ENCODE measurements at places on chromosomes 6 and 20.

DNA sequence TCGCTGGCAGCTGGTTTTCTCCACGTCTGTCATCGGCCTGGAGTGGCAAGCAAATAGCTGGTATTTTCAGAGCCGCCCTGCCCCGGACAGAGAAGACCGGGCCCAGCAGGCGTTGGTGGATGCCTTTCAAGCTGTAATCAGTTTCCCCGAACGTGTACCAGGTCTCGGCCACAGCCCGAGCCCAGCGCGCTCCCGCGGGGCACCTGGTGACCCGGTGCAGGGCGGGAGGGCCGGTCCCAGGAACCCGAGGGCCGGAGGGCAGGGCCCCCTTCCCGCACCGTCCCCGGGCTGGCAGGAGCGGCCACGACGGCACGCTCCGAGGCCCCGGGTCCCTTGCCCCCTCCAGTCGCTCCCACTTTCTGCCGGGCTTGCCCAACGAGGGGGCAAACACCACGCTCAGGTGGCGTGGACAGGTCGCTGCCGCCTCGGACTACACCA lies 348 bp upstream of the PYGB start:
- DNase-seq, result peak; percentile 5

GRCh38 chr20:50338479-50339391 lies 148.1 kb downstream of the CEBPB start:
- peak; percentile 37 for DNase-seq

DNA sequence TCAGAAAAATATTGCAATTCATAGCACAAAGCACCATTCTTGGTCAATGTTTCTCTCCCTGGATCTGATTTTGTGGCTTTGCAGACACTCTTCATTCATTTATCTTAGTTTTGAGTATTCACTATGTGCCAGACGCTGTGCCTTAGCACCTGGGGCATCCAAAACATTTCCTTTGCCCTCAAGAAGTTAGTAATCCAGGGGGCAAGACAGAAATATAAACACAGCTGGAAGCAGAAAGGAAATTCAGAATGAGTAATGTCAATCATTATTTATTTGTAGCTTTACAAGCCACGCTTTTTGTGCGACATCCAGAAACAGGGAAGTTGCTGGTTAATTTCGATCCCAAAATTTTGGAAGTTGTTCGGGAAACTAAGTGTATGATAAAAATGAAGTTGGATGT lies 71.4 kb downstream of the DNAH8 start:
- no peak for DNase-seq

- DNase-seq, result no peak
These were observed 135.4 kb downstream of the ZMYND8 start for GRCh38 chr20:47221036-47221625.

DNA sequence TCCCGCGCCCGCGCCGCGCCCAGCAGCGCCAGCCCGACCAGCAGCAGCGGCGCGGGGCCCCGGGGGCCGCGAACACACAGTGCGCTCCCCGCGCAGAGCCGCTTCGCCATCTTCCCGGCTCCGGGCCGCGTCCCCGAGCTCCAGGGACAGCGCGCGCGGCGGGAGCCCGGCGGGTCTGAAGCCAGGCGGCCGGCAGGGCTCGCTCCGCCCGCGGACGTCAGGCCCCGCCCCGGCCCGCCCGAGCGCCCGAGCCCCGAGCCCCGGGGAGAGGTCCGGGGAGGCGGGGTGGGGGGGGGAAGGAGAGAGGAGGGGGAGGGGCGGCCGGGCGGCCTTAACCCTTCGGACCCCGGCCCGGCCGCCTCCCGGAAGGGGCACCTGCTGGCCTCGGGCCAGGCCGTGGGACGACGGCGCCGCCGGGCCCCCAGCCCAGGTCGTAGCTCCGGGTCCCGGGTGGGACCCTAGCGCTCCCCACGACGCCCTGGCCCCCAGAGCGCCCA lies at the start of gene LAMA5:
Gene LAMA5, minus strand, starts transcription at position 177 of the 497 bp plus-strand sequence. Its CDS starts 67 bp downstream, at position 110.
- peak; percentile 44 for DNase-seq

GRCh38 chr6:148677594-148678476 lies 69.0 kb upstream of the UST start:
- peak; percentile 70 for DNase-seq

DNA sequence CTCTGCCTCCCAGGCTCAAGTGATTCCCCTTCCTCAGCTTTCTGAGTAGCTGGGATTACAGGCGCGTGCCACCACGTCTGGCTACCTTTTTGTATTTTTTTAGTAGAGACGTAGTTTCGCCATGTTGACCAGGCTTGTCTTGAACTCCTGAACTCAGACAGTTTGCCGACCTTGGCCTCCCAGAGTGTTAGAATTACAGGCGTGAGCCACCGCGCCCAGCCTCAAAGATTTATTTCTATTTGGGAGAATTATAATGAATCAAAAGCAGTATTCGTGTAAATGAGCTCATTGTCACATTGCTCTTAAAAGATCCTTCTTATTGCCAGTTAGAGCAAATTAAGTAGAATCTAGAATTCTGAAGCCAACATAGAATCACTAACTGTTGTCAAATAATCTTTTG lies 9.4 kb upstream of the ZNF343 start:
- DNase-seq, result no peak

GRCh38 chr6:56961151-56961550 lies 6.2 kb downstream of the BEND6 start:
- no peak for DNase-seq

- peak; percentile 34 for DNase-seq
These were observed 20.7 kb upstream of the ASIP start for GRCh38 chr20:34220561-34220960.

GRCh38 chr20:49323622-49324238 lies 45.9 kb upstream of the ZNFX1 start:
- peak; percentile 79 for DNase-seq

- peak; percentile 99 for DNase-seq
These were observed 28.8 kb upstream of the CCND3 start for GRCh38 chr6:41970436-41970846.

DNA sequence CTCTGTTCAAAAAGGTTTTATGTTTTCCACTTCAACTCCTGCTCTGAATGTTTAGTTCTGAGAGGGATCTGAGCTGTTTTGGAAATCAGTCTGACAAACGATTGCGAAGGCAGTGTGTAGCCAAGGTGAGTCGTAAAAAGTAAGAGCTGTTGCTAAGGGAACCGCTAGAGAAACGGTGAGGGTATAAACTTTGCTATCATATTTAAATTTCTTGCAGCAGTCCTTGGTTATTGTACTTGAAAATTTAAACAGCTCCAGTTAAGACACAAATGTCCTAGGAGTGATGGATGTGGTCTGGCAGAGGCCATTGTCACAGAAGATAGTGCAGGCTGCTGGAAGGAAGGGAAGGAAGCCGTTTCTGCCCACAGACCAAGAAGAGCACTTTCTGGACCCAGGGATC lies 64.9 kb upstream of the CITED2 start:
- DNase-seq, result no peak

GRCh38 chr6:148348335-148348734 lies 5.7 kb downstream of the SASH1 start:
- DNase-seq, result no peak

DNA sequence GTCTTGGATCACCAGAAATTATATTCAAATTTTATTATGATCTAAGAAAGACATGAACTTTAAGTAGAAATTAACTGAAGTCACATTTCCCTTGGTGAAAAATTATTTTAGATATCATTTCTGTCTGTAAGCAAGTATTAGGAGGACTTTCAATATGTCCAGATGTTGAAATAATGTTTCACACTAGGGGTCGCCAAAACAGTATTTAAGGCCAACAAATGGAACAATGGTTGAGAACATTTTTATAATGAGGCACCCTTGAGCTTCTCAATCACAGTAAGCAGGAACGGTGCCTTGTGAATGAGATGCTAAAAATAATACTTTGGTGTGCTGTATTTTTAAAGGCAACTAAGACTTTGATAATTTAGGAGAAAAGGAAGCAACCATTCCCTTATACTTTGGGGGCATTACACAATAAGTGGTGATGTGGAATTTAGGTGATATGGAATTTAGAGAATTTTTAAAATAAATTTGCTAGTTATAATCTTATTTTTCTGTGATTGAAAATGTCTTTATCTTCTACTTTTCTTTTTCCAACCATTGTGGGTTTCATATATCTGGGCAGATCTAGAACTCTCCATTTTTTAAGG lies 9.6 kb upstream of the SF3B5 start:
- peak; percentile 88 for DNase-seq

DNA sequence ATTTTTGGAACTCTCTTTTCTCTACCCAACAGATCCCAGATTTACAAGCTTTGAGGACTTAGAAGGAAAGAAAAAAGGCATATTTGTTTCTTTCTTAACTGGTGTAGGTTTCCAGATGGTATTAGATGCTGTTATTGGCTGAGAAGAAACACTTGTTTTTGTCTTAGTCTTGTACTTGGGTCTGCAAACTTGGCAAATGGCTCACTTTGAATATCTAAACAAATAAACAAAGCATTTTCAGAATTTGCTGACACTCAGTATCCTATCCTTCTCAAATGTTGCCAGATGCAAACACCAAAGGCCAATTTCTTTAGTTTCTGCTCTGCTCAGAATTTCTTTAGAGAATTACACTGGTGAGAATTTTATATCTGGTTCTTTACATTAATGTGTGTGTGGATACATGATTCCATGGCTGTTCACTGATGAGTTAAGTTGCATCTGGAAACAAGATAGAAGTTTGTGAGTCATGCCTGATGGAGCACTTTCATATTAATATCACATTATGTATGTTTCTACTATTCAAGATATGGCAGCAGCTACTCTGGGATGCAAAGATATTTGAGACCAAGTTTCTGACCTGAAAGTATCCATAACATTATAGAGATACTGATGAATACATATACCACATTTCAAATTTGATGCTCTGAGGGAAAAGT lies 43.7 kb upstream of the CEP162 start:
- DNase-seq, result no peak

DNA sequence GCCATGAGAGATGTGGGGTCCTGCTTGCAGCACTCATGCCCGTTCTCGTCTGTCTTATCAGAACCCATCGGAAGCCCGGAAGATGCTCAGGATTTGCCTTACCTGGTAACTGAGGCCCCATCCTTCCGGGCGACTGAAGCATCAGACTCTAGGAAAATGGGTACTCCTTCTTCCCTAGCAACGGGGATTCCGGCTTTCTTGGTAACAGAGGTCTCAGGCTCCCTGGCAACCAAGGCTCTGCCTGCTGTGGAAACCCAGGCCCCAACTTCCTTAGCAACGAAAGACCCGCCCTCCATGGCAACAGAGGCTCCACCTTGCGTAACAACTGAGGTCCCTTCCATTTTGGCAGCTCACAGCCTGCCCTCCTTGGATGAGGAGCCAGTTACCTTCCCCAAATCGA lies 8.3 kb downstream of the PI16 start:
- peak; percentile 95 for DNase-seq
